ENCODE measurements at places on chromosomes 2 and 18.

GRCh38 chr2:96236882-96237281 is 28.3 kb upstream of the STARD7 start:
- no peak for DNase-seq

DNA sequence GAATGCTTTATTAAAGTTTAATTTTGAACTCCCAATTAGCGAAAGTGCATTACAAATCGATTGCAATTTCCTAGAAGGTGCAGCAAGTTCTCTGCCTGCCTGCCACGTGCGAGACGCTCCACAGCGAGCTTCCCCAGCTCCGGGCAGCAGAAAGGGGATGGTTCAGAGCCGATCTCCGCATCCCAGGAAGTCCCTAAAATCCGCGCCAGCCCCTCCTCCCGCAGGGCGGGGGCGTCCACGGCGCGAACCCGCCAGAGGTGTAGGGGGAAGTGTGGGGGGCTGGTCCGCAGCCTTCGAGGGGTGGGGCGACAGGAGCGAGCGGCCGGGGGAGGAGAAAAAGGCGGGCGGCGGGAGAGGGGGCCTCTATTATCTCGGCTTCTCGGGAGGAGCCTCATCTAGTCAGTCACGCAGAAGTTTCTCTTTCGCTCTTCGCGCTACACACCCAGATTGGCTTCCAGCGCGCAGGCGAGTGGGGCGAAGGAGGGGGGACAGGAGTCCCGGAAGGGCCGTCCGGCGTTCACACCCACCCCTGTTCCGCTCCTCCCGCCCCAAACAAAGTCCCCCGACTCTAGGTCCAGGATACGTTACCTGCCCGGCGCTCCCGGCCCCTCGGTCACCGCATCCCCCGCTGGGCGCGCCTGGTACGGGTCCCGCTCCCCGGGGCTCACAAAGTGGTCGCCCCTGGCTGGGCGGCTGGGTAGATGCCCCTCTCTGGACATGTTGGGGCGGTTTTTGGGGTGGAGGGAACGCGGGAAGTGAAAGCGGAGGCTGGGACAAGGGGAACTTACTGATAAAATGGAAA is 9.1 kb upstream of the NR4A2 start:
- DNase-seq: peak; percentile 92

DNA sequence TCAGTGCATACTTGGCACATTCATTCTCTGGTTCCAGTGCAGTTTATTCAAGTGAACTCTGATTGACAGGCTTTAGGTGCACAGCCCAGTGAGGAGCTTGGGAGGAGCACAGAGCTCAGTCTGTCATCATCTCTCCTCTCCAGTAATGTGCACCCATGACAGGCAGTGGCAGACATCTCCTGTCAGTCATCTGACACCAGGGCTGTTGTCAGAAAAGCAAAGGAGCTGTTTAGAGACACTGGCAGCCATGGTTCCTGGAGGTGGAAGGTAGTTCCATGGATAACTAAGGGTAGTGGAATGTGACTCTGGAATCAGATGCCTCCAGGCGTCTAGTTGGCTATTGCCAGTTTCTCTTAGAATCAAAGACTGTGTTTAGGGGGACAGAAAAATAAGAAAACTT is 308.8 kb downstream of the DCDC2C start:
- DNase-seq: no peak

GRCh38 chr2:67840460-67841068 is 222.2 kb downstream of the C1D start:
- peak; percentile 83 for DNase-seq

- peak; percentile 36 for DNase-seq
Observed at GRCh38 chr2:179751163-179751809, 110.1 kb downstream of the ZNF385B start.

GRCh38 chr2:142131010-142131669 is at the start of gene LRP1B:
LRP1B (minus strand) TSS chr2:142131016; CDS start chr2:142130729, 287 bp downstream.
- peak; percentile 36 for DNase-seq

DNA sequence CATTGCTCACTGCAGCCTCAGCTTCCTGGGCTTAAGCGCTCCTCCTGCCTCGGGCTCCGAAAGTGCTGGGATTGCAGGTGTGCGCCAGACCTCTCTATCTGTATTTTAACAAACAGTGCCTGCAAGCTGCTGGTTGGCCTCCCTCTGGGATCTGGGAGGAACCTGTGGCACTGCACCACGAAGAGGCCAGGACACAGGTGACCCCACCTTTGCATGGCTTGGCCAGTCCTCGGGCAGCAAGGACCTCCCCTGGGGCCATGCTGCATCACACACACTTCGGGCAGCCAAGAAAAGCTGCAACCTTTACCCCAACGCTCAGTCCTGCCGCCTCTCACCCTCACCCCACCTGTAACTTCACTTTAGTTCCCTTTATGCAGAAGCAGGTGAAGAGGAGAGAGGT is 70.0 kb downstream of the PXDN start:
- DNase-seq: no peak

- peak; percentile 74 for DNase-seq
Observed at GRCh38 chr2:182821182-182821581, 45.3 kb downstream of the FRZB start.

- DNase-seq: no peak
Observed at GRCh38 chr2:64250751-64251423, 106.7 kb upstream of the PELI1 start.

DNA sequence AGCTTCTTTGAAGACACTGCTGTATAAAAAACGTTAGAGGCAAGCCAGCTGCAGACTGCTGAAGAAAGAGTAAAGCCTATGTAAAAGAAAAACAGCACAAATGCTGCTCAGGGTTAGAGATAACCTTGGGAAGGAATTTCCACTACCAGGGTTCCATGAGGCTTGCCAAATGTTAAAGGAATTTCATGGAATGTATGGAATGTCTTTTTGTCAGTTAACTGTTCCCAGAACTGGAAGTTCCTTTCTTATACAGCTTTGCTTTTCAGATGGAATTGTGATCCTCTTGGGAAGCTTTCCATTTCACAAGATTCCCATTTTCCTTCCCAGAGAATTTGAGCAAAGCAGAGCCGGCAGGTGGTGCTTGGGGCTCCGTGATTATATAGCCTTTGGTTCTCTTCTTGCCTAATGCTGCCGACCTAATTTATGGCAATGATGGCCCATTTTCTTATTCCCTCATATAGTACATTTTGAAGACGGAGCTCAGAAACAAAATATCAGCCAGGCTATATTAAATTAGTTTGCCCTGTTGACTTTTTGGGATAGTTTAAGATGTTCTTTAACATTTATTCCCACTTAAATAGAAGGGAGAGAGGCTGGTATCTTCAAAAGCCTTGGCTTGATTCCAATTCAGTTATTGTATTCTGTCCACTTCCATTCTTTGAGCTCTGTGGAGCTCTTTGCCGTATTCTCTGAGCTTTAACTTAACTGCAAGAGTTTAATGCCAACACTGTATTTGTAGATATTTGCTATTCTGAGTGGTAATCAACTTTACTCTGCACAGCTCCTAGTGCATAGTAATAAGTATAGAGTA is 162.3 kb downstream of the PHLPP1 start:
- no peak for DNase-seq

DNA sequence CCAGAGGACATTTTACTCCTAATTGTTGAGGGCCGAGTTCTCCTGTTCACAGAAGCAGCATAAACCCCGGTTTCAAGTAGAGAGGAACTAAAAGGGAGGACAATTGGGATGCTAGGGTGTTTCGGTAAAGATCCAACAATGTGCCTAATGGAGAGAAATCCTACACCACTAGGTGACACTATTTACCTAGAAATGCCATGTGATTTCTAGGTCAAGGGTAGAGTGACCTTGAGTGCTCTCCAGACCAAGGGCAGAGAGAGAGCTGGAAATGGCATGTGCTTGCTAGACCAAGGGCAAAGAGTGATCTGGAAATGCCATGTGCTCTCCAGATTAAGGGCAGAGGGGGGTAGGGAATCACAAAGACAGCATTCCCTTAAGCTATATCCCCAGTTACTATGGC is 472.0 kb downstream of the DCDC2C start:
- no peak for DNase-seq

All from epithelial cell of esophagus (primary cell).